ENCODE measurements at places on chromosomes 12 and 14. TPM values are rescaled to one million over a fixed set of nuclear protein-coding genes. Genes with fewer than 3 reads are reported as not detected.

GRCh38 chr12:94707892-94708291 is 57.5 kb upstream of the TMCC3 start:
- DNase-seq = peak; percentile 86

DNA sequence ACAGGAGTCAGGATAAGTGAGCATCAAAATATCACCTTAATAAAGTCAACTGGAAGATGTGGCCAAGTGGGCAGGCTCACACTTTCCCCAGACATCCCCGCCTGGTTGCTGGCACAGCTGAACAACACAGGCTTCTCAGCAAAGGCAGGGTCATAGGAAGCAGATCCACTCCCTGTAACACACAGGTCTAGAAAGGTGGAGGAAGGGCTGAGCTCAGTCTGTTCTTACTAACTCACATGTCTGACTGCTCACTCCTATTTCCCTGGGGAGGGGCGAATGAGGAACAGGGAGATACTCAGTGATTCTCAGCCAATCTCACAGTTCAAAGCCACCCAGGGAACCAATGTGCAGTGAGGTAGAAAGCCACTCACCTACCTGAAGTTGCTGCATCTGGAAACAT is 45.0 kb upstream of the AMN1 start:
- no peak for DNase-seq

DNA sequence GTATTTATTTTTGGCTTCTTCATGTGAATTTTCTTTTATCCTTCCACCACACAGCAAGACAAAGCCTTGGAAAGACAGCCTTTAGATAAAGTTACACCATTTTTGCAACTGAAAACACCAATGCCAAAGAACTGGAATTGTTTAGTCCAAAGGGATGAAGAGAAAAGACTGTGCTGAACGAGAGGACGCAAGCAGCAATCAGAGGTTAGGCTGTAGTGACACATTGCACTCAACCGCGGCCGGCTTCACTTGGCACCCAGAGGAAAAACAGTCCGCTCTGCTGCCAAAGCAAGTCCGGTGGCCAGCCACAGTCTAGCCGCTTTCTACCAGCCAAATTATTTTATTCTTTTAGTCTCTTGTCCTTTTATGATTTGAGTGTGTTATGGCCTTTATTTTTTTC is 49.1 kb upstream of the KCNJ8 start:
- DNase-seq = no peak

GRCh38 chr12:120231316-120232011 is 30.6 kb upstream of the RPLP0 start:
- no peak for DNase-seq

GRCh38 chr12:78050790-78051189 is 220.1 kb downstream of the NAV3 start:
- DNase-seq = no peak

- DNase-seq = no peak
Measured at GRCh38 chr12:51938726-51939125, 12.8 kb upstream of the ACVR1B start.

GRCh38 chr12:47267571-47267970 is 187.8 kb upstream of the AMIGO2 start:
- DNase-seq = no peak

GRCh38 chr14:76019676-76020075 is 34.1 kb downstream of the IFT43 start:
- no peak for DNase-seq

DNA sequence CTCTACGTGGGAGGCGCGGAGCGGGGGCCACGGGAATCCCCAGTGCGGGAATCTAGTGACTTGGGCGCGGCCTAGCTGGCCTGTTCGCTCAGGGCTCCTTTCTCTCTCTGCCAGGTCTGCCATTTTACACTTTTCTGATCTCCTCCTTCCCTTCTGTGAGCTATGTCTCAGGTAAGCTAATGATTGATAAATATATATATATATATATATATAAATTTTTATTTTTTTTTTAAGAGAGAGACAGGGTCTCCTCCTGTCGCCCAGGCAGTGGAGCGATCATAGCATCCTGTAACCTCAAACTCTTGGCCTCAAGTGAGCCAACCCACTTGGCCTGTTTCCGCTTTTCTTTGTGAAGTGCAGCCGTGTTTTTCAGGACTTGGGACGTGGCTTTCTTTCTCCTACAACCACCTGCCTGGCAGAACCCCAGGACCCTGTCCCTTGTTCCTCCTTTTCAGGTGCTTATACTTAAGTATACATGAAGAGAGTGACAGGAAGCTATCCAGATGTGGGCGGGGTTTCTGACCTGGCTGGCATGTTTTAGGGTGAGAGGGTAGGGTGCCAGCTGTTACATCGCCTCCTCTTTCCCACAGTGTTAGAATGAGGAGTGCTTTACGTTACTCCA is 547 bp downstream of the ZNF140 start:
- no peak for DNase-seq

The C12orf50 gene
- polyA plus RNA-seq = 0.38 TPM

The NPFF gene
- not detected for polyA plus RNA-seq

The BATF gene
- polyA plus RNA-seq = 0.90 TPM

The FGF23 gene
- 0.04 TPM for polyA plus RNA-seq

The TMEM132D gene
- polyA plus RNA-seq = 0.61 TPM

The CLEC6A gene
- polyA plus RNA-seq = not detected

All from right lung (tissue), 10 donors.